Stimulated activated CD8-positive, alpha-beta memory T cell treated with anti-CD3 and anti-CD28 coated beads, Interleukin-4, amount 100 ng/mL, for 4 hours (primary cell): ENCODE measurements at places on chromosomes 1 and 21.

DNA sequence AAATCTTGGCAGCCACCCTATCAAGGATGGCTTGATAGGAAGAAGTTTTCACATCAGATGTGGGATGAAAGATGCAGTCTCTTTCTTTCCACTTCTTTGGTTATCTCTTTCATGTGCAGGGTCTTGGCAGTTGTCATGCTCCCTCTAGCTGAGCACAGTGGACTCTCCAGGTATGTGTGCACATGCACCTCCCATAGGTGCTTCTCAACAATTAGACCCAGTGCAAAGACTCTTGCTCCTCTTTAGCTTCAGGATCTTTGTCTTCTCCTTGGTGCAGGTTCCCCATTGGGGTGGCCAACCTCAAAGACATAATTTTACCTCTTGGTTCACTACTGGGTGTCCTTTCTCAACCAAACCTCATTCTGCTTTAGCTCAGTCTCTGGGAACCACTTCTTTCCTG lies 80.7 kb downstream of the TBX15 start:
- DNase-seq, result no peak

- no peak for DNase-seq
Observed at GRCh38 chr1:220565670-220566069, 37.7 kb downstream of the MARK1 start.

DNA sequence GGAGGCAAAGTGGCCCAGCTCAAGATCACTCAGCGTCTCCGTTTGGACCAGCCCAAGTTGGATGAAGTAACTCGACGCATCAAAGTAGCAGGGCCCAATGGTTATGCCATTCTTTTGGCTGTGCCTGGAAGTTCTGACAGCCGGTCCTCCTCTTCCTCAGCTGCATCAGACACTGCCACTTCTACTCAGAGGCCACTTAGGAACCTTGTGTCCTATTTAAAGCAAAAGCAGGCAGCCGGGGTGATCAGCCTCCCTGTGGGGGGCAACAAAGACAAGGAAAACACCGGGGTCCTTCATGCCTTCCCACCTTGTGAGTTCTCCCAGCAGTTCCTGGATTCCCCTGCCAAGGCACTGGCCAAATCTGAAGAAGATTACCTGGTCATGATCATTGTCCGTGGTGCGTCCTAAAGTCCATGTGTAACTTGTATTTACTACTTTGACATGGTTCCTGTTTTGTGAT lies 2.7 kb downstream of the RBM15 start:
- DNase-seq, result no peak

GRCh38 chr1:221234791-221235190 lies 355.5 kb downstream of the HLX start:
- DNase-seq, result no peak

- DNase-seq, result no peak
Observed at GRCh38 chr1:169928438-169929209, 34.9 kb upstream of the SCYL3 start.
